ENCODE measurements at places on chromosomes 11 and 22. TPM values are rescaled to one million over a fixed set of nuclear protein-coding genes. Genes with fewer than 3 reads are reported as not detected.

Gene LAYN
- total RNA-seq = 12.9 TPM

GRCh38 chr11:121688055-121688491, 235.3 kb upstream of the SORL1-AS1 start:
- no peak overlapping the region for H3K27ac ChIP-seq
- no peaks in the 10 kb centered on the region for H3K27me3 ChIP-seq
- no peaks in the 10 kb centered on the region for H3K36me3 ChIP-seq
- peaks cover 11% of the 10 kb centered on the region for H3K4me1 ChIP-seq

GRCh38 chr11:93073026-93073425, 103.6 kb downstream of the MTNR1B start:
- no peak for DNase-seq
- peaks cover 7% of the 10 kb centered on the region for H3K27me3 ChIP-seq
- H3K4me3 ChIP-seq = no peak overlapping the region
- no peaks in the 10 kb centered on the region for H3K4me1 ChIP-seq

GRCh38 chr11:9060700-9061111, 30.7 kb downstream of the SCUBE2 start:
- H3K4me3 ChIP-seq = no peak overlapping the region
- no peak overlapping the region for H3K27ac ChIP-seq
- H3K27me3 ChIP-seq = no peaks in the 10 kb centered on the region
- H3K4me1 ChIP-seq = peaks cover 14% of the 10 kb centered on the region
- peaks cover 6% of the 10 kb centered on the region for H3K36me3 ChIP-seq
- DNase-seq = no peak

DNA sequence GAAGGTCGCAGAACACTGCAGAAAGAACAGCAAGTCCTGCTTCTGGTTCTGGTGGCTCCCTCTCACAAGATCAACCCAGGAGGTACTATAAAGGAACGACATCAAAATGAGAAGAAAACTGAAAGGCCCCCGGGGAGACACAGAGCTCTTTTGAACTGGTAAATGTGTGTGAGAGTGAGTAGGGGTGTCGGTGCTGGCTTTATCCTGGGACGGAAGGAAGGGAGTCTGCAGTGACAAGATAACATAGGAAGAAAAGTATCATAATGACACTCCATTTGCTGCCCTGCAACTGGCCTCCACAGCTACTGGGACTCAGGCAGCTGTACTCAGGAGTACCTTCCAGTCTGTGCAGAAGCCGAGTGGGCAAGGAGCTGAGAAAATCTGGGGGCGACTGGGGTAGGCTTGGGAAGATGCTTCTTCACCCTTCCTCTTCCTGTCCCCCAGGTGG, 60.9 kb downstream of the ENTHD1 start:
- no peaks in the 10 kb centered on the region for H3K4me1 ChIP-seq
- H3K27me3 ChIP-seq = peaks cover 42% of the 10 kb centered on the region
- no peak overlapping the region for H3K27ac ChIP-seq
- H3K4me3 ChIP-seq = no peak overlapping the region

- no peaks in the 10 kb centered on the region for H3K36me3 ChIP-seq
- no peak for DNase-seq
- H3K27me3 ChIP-seq = peaks cover 15% of the 10 kb centered on the region
- H3K4me1 ChIP-seq = peaks cover 10% of the 10 kb centered on the region
- no peak overlapping the region for H3K27ac ChIP-seq
These were observed 1.0 kb upstream of the CCKBR start for GRCh38 chr11:6258571-6259081.

Data from chondrocyte (in vitro differentiated cells).